ENCODE measurements at places on chromosomes 3 and 15.
A peak's percentile ranks its signal among the peaks of the same experiment; 100 is the strongest.

DNA sequence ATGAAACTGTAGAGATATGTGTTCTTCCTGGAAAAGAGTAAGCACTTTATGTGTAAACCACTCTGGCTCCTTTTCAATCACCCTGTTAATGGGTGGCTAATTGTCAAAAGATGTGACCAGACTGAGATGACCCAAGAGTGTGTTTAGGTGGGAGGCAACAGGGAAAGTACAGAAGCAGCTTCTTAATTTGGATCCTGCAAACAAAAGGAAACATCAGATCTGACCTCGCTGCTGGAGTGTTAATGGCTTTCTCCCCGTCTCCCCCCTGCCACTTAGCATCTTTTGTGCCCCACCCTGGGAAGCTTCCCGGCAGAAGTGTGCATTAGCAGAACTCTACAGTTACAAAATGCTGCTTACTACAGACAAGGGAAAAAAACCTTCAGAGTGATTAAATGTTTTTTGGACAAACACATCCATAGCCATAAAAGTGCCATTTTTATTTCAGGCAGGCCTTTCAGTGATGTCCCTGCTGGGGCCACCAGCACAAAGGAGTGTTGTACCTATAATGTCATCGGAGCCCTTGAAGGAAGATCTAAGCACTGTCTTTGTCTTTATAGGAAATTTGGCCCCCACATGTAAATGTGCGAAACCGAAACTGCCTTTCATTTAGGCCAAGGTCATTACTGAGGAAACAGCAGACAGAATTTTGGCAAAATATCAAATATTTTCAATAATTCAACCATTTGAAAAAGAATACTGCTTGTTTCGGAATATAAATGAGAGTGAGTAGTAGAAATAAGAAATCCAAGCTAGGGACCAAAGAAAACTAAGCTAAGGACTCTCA, 311.0 kb downstream of the WDR72 start:
- H3K27ac ChIP-seq, result no peak overlapping the region
- H3K4me3 ChIP-seq, result no peak overlapping the region
- no peak for DNase-seq
- H3K4me1 ChIP-seq, result no peaks in the 10 kb centered on the region
- H3K27me3 ChIP-seq, result no peaks in the 10 kb centered on the region
- H3K36me3 ChIP-seq, result no peaks in the 10 kb centered on the region

DNA sequence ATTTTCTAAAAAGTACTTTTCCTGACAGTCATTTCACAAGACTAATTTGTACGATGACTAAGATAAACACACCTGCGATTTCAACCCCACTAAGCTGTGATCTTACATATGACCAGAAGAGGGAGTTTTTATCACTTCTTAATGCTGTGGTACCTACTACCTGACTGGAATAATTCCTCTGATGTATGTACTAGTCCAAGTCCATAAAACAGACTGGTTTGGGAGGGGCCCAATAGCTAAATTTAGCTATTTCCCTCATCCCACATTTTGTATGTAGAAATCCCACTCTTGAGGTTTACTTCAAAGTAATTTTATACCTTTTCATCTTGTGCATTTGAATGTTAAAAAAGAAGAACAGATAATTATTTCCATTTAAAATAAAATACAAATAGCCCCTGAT, 49.7 kb upstream of the SCAANT1 start:
- DNase-seq, result peak; percentile 54
- H3K27me3 ChIP-seq, result no peaks in the 10 kb centered on the region
- no peak overlapping the region for H3K27ac ChIP-seq
- H3K4me1 ChIP-seq, result peaks cover 19% of the 10 kb centered on the region
- H3K4me3 ChIP-seq, result no peak overlapping the region

- no peak for DNase-seq
- no peak overlapping the region for H3K4me3 ChIP-seq
- peaks cover 3% of the 10 kb centered on the region for H3K27me3 ChIP-seq
- H3K27ac ChIP-seq, result no peak overlapping the region
- no peaks in the 10 kb centered on the region for H3K4me1 ChIP-seq
Measured at GRCh38 chr3:140469491-140469890, 208.4 kb upstream of the TRIM42 start.

- H3K4me1 ChIP-seq, result peaks cover 54% of the 10 kb centered on the region
- H3K27me3 ChIP-seq, result no peaks in the 10 kb centered on the region
- H3K27ac ChIP-seq, result peak overlapping the region; percentile 65
- DNase-seq, result peak; percentile 70
- peak overlapping the region; percentile 43 for H3K4me3 ChIP-seq
- H3K36me3 ChIP-seq, result no peaks in the 10 kb centered on the region
Measured at GRCh38 chr3:197306374-197307086, 8.1 kb upstream of the DLG1 start.

GRCh38 chr3:9914559-9915253, 2.2 kb upstream of the IL17RC start:
- H3K4me3 ChIP-seq, result no peak overlapping the region
- no peak overlapping the region for H3K27ac ChIP-seq
- peaks cover 43% of the 10 kb centered on the region for H3K4me1 ChIP-seq
- H3K36me3 ChIP-seq, result peaks cover 11% of the 10 kb centered on the region
- H3K27me3 ChIP-seq, result no peaks in the 10 kb centered on the region

DNA sequence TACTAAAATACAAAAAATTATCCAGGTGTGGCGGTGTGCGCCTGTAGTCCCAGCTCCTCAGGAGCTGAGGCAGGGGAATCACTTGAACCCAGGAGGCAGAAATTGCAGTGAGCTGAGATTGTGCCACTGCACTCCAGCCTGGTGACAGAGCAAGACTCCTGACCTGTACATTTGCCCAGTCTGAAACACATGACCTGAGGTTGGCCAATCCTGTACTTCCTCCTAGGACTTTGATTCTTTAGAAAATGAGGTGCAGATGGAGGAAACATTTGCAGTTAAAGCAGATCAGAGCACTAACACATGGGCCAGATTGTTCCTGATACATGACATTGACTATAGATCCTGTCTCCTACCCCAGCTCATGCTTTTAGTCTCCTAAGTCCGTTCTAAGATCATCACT, 28.9 kb upstream of the LPP start:
- H3K4me1 ChIP-seq, result no peaks in the 10 kb centered on the region
- no peak overlapping the region for H3K27ac ChIP-seq
- DNase-seq, result no peak
- H3K27me3 ChIP-seq, result peaks cover 3% of the 10 kb centered on the region

GRCh38 chr15:99954361-99955180, 221.3 kb upstream of the LYSMD4 start:
- H3K27me3 ChIP-seq, result peaks cover 9% of the 10 kb centered on the region
- no peaks in the 10 kb centered on the region for H3K36me3 ChIP-seq
- DNase-seq, result no peak
- no peak overlapping the region for H3K4me3 ChIP-seq
- peaks cover 5% of the 10 kb centered on the region for H3K4me1 ChIP-seq
- no peak overlapping the region for H3K27ac ChIP-seq

GRCh38 chr15:33860754-33861153, 107.5 kb upstream of the CHRM5 start:
- no peaks in the 10 kb centered on the region for H3K27me3 ChIP-seq
- no peak overlapping the region for H3K27ac ChIP-seq
- DNase-seq, result no peak
- H3K36me3 ChIP-seq, result no peaks in the 10 kb centered on the region

GRCh38 chr15:29050870-29051269, 165.1 kb downstream of the APBA2 start:
- H3K36me3 ChIP-seq, result no peaks in the 10 kb centered on the region
- H3K4me1 ChIP-seq, result no peaks in the 10 kb centered on the region
- H3K27ac ChIP-seq, result no peak overlapping the region
- DNase-seq, result no peak

DNA sequence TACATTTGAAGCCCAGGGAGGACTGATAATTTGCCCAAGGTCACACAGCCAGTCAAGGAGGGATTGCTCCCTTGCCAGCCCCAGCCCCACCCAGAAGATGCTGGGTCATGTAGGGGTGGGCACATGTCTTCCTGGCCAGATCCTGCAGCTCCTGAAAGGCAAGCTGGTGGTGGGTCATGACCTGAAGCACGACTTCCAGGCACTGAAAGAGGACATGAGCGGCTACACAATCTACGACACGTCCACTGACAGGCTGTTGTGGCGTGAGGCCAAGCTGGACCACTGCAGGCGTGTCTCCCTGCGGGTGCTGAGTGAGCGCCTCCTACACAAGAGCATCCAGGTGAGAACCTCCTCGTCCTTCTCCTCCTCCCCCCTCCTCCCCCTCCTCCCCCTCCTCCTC, 13.2 kb downstream of the ISG20 start:
- no peak overlapping the region for H3K4me3 ChIP-seq
- H3K4me1 ChIP-seq, result peaks cover 42% of the 10 kb centered on the region
- H3K36me3 ChIP-seq, result no peaks in the 10 kb centered on the region
- H3K27me3 ChIP-seq, result no peaks in the 10 kb centered on the region

GRCh38 chr3:24867783-24868182, 373.1 kb upstream of the THRB start:
- DNase-seq, result no peak
- no peak overlapping the region for H3K27ac ChIP-seq
- H3K27me3 ChIP-seq, result no peaks in the 10 kb centered on the region
- no peaks in the 10 kb centered on the region for H3K4me1 ChIP-seq
- no peak overlapping the region for H3K4me3 ChIP-seq
- H3K36me3 ChIP-seq, result no peaks in the 10 kb centered on the region

Data from keratinocyte (primary cell).